ENCODE measurements at places on chromosomes 5 and 9.

DNA sequence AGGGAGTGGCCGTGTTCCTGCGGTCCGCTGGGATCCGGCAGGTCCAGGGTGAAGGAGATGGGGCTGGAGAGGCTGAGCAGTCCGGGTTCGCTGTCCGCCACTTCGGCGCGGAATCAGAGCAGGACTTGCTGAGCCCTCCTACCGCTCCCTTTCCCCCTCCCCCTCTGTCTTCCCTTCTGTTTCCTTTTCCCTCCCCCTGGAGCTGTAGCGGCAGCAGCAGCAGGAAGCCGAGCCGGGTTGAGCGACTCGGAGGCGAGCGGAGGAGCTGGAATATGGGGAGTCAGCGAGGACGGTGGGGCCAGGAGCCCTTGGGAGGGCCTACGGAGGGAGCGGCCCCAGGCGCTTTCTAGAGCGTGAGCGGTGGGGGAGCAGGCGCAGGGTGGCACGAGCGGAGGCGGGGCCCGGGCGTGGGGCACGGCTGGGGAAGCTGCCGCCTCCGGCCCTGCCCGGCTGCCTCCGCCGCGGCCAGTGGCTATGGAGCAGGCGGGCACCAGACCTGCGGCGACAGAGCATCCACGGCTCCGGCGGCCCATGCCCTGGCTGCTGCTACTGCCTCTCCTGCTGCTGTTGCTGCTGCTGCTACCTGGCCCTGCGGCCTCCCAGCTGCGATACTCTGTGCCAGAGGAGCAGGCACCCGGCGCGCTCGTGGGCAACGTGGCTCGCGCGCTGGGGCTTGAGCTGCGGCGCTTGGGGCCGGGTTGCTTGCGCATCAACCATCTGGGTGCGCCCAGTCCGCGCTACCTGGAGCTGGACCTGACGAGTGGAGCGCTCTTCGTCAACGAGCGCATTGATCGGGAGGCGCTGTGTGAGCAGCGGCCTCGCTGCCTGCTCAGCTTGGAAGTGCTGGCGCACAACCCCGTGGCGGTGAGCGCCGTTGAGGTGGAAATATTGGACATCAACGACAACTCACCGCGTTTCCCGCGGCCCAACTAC lies at the start of gene PCDHAC2:
TSS of gene PCDHAC2 (plus strand) at position 184 of the 933 bp plus-strand sequence. CDS start at position 475, 291 bp downstream.
- DNase-seq = peak; percentile 62

DNA sequence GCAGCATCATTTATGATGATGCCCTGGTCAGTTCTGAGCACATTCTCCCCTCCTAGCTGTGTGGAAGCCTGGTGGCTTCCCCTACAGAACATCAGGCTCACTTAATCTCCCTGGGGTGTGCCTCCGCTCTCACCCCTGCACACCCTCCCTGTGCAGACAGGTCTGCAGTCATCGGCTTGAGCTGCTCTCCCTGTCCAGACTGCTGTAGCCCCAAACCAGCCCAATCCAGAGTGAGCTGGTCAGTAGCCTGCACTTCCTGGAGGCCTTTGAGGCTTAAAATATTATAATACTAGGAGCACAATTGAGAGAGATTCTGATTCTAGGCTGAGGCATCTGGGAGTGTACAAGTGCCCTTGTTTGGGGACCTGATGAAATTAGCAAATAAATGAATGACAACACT lies 60.2 kb downstream of the PPARGC1B start:
- DNase-seq = no peak

DNA sequence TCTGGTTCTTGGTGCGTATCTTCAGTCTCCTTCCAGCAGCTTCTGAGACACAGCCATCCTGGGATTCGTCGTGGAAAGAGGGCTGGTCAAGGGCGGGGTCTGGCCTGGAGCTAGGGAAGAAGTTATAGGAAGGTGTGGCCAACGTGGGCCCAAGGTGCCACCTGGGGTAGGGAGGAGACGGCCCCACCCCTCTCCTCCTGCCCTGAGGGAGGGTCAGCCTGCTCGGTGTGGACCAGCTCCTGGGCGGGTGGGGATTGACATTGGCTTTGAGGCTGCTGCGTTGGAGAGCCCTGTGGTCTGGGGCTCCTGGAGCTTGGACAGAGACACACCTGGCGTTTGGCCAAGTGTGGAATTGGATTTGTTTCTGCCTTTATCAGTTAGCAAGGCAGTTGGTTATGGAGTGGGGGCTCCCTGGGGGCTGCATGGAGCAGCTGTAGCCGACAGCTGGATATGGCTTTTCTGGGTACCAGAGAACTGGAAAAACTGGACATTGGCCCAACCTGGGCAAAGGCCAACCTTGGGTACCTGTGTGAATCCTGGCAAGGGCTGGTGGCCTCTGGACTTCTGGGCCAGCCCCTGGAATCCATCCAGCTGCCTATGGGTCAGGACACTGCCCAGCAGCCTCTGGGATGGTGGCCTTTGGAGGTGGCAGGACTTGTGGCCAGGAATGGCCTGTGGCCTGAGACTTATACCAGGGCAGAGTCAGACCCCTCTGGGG lies 75.7 kb upstream of the PPP1R26 start:
- DNase-seq = no peak

GRCh38 chr5:136242611-136243010 lies 49.6 kb upstream of the SMIM32 start:
- no peak for DNase-seq

Measured in RWPE1 (cell line).